Glutamatergic neuron (in vitro differentiated cells): ENCODE measurements at places on chromosomes 2 and 18. TPM values are rescaled to one million over a fixed set of nuclear protein-coding genes. Genes with fewer than 3 reads are reported as not detected.
A peak's percentile ranks its signal among the peaks of the same experiment; 100 is the strongest.

DNA sequence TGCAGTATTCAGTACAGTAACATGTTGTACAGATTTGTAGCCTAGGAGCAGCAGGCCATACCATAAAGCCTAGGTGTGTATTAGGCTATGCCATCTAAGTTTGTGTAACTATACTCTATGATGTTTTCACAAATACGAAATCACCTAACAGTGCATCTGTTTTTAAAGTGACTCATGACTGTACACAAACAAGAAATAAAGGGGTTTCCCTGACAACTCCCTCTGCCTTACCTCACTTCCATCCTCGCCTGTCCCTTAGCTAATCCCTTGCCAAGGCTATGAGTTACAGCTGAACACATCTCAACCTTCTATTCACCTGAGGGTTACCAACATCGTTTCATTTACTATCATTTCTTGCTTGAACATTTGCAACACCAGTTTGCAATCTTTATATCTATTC is 78.6 kb upstream of the RPRM start:
- no peak for DNase-seq

DNA sequence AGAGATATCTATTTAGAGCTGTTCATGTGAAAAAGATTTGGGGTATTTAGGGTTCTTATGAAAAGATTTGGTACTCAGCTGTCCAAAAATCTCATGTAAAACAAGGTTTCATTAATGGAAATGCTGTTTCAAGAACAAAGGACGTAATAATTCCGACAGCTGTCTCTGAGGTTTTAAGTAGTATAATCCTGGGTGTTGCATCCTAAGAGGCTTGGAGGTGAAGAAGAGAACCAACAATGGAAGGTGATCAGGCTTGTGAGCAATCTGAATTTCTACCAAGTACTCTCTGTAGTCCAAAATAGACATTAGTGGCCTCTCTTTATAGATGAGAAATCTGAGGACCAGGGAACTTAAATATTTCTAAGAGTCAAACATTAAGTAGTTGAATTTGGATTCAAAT is 205.1 kb downstream of the BABAM2 start:
- DNase-seq = no peak

GRCh38 chr18:71027531-71027930 is 738.7 kb downstream of the SOCS6 start:
- no peak for DNase-seq

- DNase-seq = no peak
Measured at GRCh38 chr2:126543081-126543480, 112.9 kb upstream of the GYPC start.

DNA sequence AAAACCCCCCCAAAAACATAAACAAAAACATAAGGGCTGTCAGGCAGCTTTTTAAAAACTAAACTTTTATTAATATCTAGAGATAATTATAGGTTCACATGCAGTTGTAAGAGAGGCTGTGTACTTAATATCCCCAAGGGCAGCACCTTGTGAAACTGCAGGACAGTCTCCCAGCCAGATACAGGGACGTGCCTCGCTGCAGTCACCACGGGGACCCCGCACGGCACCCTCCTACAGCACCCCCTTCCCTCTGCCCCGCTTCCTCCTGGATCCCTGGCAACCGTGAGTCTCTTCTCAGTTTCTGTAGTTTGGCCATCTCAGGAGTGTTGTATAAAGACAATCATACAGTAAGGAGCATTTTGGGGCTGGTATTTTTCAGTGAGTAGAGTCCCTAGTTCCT is 6.8 kb upstream of the COLEC11 start:
- no peak for DNase-seq

DNA sequence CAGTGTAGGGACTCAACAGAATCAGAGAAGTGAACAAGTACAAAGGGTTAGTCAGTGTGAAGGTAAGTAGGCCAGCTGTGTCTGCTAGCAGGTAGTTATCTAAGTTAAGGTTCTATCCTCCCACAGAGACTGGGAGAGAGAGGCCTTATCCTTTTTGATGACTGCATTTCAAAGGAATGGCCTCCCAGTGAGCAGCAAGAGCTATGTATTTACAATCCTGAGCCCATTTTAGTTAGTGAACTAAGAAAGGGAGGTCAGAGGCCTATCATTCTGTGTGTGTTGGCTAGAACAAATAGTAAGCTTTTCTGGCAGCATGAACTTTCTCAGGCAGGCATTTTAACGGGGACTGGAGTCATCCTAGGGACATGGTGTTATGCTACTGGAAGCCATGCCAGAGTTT is 182.9 kb downstream of the VWC2L start:
- no peak for DNase-seq

The NTSR2 gene
- not detected for total RNA-seq

The TRIM54 gene
- 2.0 TPM for total RNA-seq

DNA sequence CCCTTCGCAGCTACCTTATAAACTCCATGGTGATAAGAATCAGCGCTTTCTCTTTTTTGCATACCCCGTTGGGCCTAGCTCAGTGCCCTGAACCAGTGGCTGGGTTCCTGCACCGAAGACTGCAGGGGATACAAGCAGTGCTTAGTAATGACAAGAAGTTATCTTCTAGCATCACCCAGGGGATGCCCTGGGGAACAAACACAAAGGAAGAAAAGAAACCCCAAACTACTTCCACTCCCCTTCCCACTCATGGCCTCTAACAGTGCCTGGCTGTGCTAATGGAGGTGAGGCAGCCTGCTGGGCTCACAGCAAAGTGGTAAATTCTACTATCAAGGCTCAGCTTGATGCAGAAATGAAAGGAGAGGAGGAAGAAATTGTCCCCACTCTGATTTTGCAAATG is 314.7 kb downstream of the TXNL1 start:
- no peak for DNase-seq

The CCDC121 gene
- 5.3 TPM for total RNA-seq

- DNase-seq = no peak
Measured at GRCh38 chr2:102484310-102485061, 11.5 kb downstream of the SLC9A4 start.

The TUBA3D gene
- total RNA-seq = not detected

The GNAL gene
- 52.5 TPM for total RNA-seq

- DNase-seq = no peak
Measured at GRCh38 chr2:207975921-207976320, 49.4 kb downstream of the PLEKHM3 start.

GRCh38 chr2:42492691-42493467 is 903 bp downstream of the KCNG3 start:
- DNase-seq = peak; percentile 34
